ENCODE measurements at places on chromosomes 2 and 18.

DNA sequence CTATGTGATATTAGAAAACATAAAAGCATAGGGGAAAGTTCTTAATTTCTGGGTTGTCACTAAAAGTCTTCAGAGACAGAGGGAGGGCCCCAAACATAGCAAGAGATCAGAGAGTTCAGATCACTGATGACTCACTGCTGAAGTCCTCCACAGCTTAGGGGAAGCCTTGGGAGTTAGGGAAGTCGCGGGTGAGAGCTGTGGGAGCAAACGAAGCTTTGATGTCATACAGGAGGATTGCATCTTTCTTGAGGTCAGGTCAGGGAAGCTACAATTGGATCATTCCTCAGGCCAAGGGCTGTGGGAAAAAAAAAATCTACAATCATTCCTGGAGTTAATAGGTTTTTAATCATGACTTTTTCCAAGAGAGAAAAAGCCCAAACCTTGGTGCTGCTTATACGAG, 96.2 kb downstream of the COPS8 start:
- H3K27me3 ChIP-seq, result peaks cover 17% of the 10 kb centered on the region
- H3K27ac ChIP-seq, result no peak overlapping the region
- no peaks in the 10 kb centered on the region for H3K36me3 ChIP-seq
- no peak overlapping the region for H3K4me3 ChIP-seq

DNA sequence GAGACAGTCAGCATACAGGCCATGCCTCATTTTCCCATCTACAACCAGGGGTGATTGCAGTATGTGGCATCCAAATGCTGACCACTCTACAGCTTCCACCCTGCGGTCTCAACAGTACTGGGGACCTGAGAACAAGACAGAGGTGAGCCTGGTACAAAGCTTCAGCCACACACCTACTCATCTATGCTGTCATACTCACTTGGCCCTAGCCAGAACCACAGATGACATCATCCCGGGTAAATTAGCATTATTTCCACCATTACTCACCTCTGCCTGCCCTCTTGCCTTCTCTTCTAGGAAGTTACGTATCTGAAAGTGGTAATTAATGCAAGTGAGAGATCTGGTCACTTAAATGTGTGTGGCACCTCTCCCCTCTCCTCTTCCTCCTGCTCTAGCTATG, 208.2 kb upstream of the ARL4C start:
- H3K27ac ChIP-seq, result no peak overlapping the region
- peak; percentile 11 for DNase-seq
- peaks cover 2% of the 10 kb centered on the region for H3K4me1 ChIP-seq
- peaks cover 16% of the 10 kb centered on the region for H3K27me3 ChIP-seq
- H3K4me3 ChIP-seq, result no peak overlapping the region
- H3K36me3 ChIP-seq, result no peaks in the 10 kb centered on the region

- H3K36me3 ChIP-seq, result no peaks in the 10 kb centered on the region
- peaks cover 5% of the 10 kb centered on the region for H3K4me1 ChIP-seq
- no peak overlapping the region for H3K4me3 ChIP-seq
- no peak for DNase-seq
These were observed 142.9 kb downstream of the NR4A2 start for GRCh38 chr2:156189584-156189983.

DNA sequence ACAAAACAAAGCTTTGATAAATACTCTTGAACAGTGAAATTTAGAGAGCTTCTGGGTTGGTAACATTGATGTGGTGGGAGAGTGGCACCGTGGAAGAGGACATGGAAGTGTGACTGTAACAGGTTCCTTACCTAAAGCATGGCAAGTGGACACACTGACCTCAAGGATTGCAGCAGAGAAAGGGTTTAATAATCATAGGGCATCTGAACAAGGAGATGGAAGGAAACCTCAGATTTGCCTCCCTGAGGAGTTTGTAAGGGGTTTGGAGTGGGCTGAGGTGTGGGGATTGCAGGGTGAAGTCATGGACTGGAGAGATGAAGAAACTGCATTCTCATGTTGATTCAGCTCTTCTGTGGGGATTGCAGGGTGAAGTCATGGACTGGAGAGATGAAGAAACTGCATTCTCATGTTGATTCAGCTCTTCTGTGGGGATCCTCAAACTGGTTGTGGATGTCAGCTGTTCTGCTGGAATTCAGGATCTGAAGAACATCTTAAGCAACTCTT, 83.8 kb upstream of the TLK1 start:
- no peak overlapping the region for H3K4me3 ChIP-seq
- H3K36me3 ChIP-seq, result peaks cover 9% of the 10 kb centered on the region
- peaks cover 31% of the 10 kb centered on the region for H3K4me1 ChIP-seq
- H3K27me3 ChIP-seq, result no peaks in the 10 kb centered on the region
- no peak for DNase-seq
- no peak overlapping the region for H3K27ac ChIP-seq

DNA sequence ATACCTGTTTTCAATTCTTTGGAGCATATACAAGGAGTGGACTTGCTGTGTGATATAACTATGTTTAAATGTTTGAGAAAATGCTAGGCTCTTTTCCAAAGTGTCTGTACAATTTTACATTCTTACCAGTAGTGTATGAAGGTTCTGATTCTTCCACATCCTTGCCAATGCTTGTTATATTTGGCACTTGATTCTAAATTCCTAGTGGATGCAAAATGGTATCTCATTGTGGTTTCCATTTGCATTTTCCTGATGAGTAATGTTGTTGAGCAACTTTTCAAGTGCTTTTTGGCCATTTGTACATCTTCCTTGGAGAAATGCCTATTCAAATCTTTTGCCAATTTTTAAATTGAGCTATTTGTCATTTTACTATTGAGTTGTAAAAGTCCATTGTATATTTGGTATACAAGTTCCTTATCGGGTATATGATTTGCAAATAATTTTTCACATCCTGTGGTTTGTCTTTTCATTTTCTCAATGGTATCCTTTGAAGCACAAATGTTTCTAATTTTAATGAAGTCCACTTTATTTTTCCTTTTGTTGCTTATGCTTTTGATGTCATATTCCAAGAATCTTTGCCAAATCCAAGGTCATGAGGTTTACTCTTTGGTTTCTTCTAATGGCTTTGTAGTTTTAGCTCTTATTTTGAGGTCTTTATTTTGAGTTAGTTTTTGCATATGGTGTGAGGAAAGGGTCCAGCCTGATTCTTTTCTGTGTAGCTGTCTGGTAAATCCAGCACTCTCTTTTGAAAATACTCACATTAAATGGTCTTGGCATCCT, 33.2 kb upstream of the CWC22 start:
- DNase-seq, result no peak
- H3K4me1 ChIP-seq, result no peaks in the 10 kb centered on the region
- no peak overlapping the region for H3K4me3 ChIP-seq
- H3K27ac ChIP-seq, result no peak overlapping the region
- peaks cover 58% of the 10 kb centered on the region for H3K27me3 ChIP-seq
- H3K36me3 ChIP-seq, result no peaks in the 10 kb centered on the region

DNA sequence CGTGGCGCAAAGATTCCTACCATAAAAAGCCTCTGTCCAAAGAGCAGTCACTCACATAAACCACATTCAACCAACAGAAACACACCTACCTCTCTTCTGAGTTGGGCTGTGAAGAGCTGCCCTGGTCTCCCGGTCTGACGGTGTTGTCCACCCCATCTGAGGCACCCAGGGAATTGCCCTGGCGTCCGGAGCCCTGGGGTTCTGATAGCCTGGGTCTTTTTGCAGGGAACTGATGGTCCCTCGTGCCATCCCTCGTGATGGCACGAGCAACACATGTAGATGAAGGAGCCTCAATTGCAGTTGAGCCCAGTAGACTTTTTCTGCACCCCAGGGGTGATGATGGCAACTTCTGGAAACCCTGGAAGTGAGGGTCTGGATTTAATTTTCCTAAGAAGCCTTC, 13.8 kb downstream of the HJURP start:
- no peak overlapping the region for H3K4me3 ChIP-seq
- peaks cover 91% of the 10 kb centered on the region for H3K36me3 ChIP-seq
- H3K27me3 ChIP-seq, result no peaks in the 10 kb centered on the region
- DNase-seq, result no peak

- no peak for DNase-seq
- H3K4me1 ChIP-seq, result no peaks in the 10 kb centered on the region
- no peak overlapping the region for H3K27ac ChIP-seq
- no peaks in the 10 kb centered on the region for H3K36me3 ChIP-seq
These were observed 47.8 kb upstream of the RHOB start for GRCh38 chr2:20398956-20399567.

- no peak overlapping the region for H3K4me3 ChIP-seq
- H3K27ac ChIP-seq, result no peak overlapping the region
- no peaks in the 10 kb centered on the region for H3K4me1 ChIP-seq
- DNase-seq, result no peak
- no peaks in the 10 kb centered on the region for H3K27me3 ChIP-seq
These were observed 2186.3 kb upstream of the CELF4 start for GRCh38 chr18:39751921-39752320.

- DNase-seq, result no peak
- H3K27ac ChIP-seq, result no peak overlapping the region
- no peaks in the 10 kb centered on the region for H3K4me1 ChIP-seq
These were observed 111.5 kb upstream of the SULT1C3 start for GRCh38 chr2:108128249-108128648.

GRCh38 chr18:7334973-7335568, 104.2 kb downstream of the LRRC30 start:
- H3K27ac ChIP-seq, result no peak overlapping the region
- H3K4me3 ChIP-seq, result no peak overlapping the region

DNA sequence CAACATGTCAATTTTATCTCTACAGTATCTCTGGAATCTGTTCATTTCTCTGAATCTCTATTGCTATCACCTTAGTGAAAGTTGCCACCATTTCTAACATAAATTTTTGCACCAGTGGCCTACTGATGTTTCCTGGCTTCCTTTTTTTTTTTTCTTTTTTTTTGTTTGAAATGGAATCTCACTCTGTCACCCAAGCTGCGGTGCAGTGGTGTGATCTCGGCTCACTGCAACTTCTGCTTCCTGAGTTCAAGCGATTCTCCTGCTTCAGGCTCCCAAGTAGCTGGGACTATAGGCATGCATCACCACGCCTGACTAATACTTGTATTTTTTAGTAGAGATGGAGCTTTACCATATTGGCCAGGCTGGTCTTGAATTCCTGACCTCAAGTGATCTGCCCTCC, 35.1 kb downstream of the KCNJ13 start:
- H3K36me3 ChIP-seq, result peaks cover 8% of the 10 kb centered on the region
- peaks cover 4% of the 10 kb centered on the region for H3K4me1 ChIP-seq
- no peak for DNase-seq

DNA sequence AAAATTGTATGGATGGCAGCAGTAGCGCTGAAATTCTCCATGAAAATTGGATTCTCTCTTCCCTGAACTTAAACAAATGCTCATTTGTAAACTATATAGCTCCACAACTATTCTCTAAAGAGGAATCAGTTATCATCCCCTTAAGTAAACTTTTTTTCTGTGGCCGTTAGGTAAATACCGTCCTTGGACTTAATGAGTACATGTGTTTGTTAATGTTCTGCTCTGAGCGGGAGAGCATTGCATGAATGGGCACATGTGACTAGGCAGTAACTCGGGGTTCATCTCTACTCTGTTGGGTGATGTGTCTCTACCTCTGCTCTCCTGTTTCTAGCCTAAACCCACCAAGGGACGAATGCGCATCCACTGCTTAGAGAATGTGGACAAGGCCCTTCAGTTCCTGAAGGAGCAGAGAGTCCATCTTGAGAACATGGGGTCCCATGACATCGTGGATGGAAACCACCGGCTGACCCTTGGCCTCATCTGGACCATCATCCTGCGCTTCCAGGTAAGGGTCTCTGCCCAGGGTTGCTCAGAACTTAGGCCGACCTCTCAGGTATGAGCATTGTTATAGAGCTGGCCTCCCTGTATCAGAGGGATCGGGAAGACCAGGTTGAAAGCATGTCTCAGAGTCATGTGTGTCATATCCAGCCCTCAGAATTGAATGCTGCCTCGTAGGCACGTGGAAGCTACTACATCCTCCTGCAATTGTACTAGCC, 111.5 kb upstream of the EML6 start:
- peaks cover 37% of the 10 kb centered on the region for H3K4me1 ChIP-seq
- DNase-seq, result no peak
- H3K27me3 ChIP-seq, result no peaks in the 10 kb centered on the region
- peak overlapping the region; percentile 27 for H3K27ac ChIP-seq

- peaks cover 75% of the 10 kb centered on the region for H3K36me3 ChIP-seq
- peak overlapping the region; percentile 92 for H3K27ac ChIP-seq
- peak overlapping the region; percentile 67 for H3K4me3 ChIP-seq
- H3K27me3 ChIP-seq, result no peaks in the 10 kb centered on the region
- DNase-seq, result no peak
These were observed 13.7 kb downstream of the ANKRD44 start for GRCh38 chr2:197296835-197297234.

DNA sequence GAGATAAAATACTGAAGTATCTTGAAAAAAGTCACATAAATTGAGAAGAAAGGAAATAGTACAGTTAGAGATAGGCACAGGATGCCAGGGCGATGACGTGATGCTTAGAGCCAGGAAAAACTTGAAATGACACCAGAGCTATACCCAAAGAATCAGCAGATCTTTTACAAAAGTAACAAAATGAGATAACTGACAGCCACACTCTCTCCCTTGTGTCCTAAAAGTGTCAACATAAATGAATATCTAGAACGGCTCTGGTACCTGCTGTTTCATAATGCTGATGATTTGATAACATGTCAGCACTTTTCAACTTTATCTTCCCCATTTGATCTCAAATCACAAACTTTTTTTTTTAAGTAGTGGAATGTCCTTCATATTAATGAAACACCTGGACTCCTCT, 45.6 kb upstream of the ZC3H15 start:
- no peak for DNase-seq
- no peak overlapping the region for H3K27ac ChIP-seq
- H3K4me3 ChIP-seq, result no peak overlapping the region
- H3K36me3 ChIP-seq, result peaks cover 29% of the 10 kb centered on the region

GRCh38 chr2:70767079-70767698, 811 bp downstream of the ADD2 start:
- peak overlapping the region; percentile 76 for H3K27ac ChIP-seq
- H3K4me3 ChIP-seq, result peak overlapping the region; percentile 86
- peaks cover 8% of the 10 kb centered on the region for H3K27me3 ChIP-seq
- peak; percentile 24 for DNase-seq
- H3K36me3 ChIP-seq, result no peaks in the 10 kb centered on the region

GRCh38 chr2:240956171-240956934, 42.1 kb upstream of the SNED1 start:
- no peak overlapping the region for H3K27ac ChIP-seq
- DNase-seq, result no peak
- H3K4me3 ChIP-seq, result no peak overlapping the region
- no peaks in the 10 kb centered on the region for H3K36me3 ChIP-seq

- H3K4me3 ChIP-seq, result no peak overlapping the region
- no peak overlapping the region for H3K27ac ChIP-seq
- no peaks in the 10 kb centered on the region for H3K36me3 ChIP-seq
- DNase-seq, result no peak
- H3K27me3 ChIP-seq, result peaks cover 8% of the 10 kb centered on the region
These were observed 100.0 kb downstream of the ABCA12 start for GRCh38 chr2:215038421-215038820.

- H3K27ac ChIP-seq, result no peak overlapping the region
- no peak overlapping the region for H3K4me3 ChIP-seq
- DNase-seq, result no peak
- H3K36me3 ChIP-seq, result no peaks in the 10 kb centered on the region
- H3K4me1 ChIP-seq, result no peaks in the 10 kb centered on the region
These were observed 32.3 kb upstream of the ITSN2 start for GRCh38 chr2:24392542-24393059.

DNA sequence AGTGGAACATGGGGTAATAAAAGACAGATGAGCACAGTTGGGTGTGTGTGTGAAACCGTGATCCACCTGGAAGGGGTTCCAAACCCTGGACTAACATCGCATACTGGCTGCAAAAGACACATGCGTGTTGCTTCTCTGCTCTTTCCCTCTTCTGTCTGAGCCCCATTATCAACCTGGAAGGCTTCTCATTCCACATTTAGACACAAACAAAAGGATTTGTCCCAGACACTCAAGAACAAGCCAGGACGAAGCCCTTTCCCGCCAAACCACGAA, 7.0 kb upstream of the SP9 start:
- no peak overlapping the region for H3K27ac ChIP-seq
- peaks cover 93% of the 10 kb centered on the region for H3K27me3 ChIP-seq
- no peaks in the 10 kb centered on the region for H3K36me3 ChIP-seq
- no peak for DNase-seq
- no peak overlapping the region for H3K4me3 ChIP-seq
- peaks cover 25% of the 10 kb centered on the region for H3K4me1 ChIP-seq

All from activated naive CD8-positive, alpha-beta T cell treated with anti-CD3 and anti-CD28 coated beads for 36 hours (primary cell).